ENCODE measurements at places on chromosomes 2 and 18.

DNA sequence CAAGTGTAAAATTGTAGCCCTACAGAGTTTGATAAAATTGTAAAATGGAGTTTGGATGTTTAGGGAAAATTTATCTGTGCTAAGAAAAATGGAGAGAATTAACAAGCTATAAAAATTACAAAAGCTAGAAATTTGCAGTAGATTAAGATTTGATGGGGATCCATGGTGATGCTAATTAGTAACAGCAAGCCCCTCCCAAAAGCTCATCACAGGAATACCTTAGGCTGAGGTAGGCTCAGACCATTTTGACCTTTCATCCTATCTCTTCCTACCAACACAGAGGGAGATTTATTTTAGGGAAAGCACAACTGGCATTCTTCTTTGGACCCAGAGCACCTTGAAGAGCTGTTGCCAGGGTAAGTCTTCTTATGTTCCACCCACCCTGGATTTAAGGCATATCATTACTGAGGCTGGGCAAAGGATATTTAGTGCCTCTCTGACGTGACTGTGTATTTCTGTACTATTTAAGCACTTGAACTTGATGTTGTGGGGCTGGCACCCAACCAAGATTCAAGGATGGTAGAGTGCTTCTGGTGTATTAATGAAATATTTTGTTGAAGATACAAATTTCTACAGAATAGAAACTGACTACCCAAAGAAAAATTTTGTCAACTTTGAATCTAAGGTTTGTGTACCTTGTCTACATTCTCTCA is 70.8 kb upstream of the SLC39A10 start:
- DNase-seq = no peak

DNA sequence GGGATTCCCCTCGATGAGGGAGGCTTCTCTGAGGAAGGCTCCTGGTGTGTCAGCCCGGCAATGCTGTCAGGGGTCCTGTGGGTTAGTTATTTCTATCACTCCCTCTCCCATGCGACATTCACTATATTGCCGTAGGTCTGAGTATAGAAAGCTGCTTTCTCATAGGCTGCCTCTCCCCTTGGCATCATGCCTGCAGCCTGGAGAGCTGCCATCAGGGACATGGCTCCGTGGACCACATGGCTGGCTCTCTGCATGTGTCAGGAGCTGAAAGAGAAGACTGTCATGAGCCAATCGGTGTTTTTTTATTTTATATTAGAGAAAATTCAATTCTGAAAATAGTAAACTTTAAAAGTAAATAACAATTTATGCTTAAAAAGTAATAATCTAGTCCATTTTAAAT is 198.0 kb downstream of the CDH20 start:
- no peak for DNase-seq

- DNase-seq = no peak
Observed at GRCh38 chr2:197700960-197701359, 4.2 kb upstream of the MARS2 start.

DNA sequence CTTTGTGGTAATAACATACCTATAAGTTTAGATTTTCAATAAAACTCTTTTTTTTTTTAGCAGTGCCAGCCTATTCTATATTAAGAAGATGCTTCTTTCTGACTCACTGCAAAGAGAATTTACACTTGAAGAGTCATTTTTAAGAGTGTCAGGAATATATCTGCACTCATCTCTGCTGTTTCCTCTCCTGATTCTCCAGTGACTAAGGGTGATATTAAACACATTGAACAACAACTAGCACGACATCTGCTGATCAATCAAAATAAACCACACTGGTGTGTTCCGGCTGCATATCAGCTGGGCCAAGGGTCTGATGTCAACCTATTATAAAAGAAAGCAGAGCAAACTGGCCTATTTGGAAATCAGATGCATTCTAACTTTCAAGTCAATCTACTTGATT is 15.0 kb downstream of the RAB27B start:
- DNase-seq = no peak

DNA sequence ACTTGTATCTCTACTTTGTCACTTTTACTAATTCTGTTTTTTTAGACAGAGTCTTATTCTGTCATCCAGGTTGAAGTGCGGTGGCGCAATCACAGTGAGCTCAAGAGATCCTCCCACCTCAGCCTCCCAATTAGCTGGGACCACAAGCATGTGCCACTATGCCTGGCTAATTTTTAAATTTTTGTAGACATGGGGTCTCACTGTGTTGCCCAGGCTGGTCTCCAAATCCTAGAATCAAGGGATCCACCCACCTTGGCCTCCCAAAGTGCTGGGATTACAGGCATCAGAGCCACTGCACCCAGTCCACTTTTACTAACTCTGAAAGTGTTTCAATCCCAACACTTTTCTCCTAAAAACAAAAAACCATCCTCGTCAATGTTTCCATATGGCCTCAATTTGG is 94.9 kb downstream of the MALT1 start:
- no peak for DNase-seq

GRCh38 chr2:209451209-209451834 is 27.5 kb downstream of the MAP2 start:
- DNase-seq = no peak

DNA sequence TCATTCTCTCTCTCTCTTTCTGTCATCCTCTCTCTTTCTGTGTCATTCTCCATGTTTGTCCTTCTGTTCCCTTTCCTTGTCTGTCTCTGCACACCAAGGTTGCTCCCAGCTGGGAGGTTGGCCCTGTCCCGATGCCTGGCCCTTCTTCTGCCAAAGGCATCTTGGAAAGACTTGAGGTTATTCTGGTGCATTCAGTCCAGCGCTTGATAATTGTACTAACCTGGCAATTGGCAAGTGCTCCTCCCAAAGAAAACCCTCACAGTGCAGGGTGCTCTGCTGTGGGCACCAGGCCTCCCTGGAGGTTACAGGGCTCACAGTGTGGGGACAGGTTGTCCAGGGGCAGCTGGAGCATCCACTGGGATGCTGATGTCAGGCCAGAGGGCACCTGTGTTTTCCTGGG is 95.4 kb downstream of the GLI2 start:
- no peak for DNase-seq

DNA sequence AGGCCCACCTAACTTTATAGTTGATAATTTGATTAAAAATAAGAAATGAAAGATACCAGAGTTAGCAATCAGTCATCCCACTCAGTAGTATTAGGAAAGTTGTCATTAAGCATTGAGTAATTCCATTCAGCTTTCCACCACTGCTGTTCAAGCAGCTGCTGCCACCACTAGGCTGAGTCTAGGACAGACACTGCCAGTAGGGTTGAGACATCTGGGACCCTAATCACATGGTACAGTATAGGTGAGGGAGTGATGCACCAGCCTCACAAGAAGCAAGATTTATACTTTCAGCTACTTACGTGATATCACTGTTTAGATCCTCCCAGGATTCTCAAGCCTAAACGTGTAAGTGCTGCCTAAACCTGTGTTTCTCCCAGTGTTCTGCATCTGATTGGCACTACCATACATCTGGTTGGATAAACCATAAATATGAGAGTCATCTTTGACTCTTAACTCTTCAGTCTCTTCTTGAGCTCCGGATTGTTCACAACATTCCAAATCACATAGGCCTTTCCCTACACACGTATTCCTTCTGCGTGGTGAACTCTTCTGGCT is 3.2 kb downstream of the UBXN4 start:
- no peak for DNase-seq

DNA sequence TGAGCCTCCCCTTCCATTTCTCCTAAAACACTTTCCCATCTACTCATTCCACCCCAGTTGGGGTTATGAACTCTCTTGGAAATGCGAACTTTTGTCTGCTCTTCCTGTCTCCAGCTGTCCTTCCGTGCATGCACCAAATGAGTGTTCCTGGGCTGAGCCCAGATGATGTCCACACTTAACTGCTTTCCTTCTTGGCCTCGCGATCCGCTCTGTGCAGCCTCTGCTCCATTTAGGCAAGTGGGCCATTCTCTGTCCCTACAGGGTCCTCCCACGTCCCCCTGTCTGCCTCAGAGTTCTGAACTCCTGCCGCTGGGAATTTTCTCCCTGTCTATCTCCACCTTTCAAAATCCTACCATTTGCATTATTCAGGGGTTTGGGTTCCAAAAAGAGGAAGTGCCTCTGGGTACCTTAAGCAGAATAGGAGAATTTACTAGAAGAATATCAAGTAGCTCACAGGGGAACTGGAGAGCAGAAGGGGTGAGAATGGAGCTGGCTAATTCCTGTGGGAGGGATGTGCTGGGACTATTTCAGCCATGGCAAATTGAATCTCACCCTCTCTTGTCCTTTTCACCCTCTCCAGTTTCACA is 4.7 kb upstream of the NCK2 start:
- no peak for DNase-seq

GRCh38 chr2:164810843-164811242 is 30.8 kb downstream of the COBLL1 start:
- DNase-seq = no peak

- no peak for DNase-seq
Observed at GRCh38 chr18:59500765-59501164, 141.7 kb upstream of the LMAN1 start.

DNA sequence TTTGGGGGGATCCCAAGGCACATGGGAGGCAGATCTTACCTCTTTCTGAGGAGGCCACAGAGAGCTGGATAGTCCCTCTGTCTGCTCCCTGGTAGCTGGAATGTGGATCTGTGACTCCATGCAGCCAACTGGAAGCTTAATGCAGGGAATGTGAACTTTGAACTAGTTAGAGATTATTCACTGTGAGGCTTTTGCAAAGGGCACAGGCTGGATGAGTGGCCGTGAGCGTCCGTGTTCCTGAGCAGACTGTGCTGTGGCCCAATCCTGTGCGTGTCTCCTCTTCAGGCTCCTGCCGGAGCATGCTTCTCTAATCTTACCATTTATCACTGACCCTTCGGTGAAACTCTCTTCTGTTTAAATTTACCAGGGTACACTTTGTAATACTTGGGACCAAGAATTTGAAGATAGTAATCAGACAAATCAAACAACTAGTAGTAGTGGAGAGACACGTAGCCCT is 187.6 kb downstream of the PTPRM start:
- no peak for DNase-seq

- no peak for DNase-seq
Observed at GRCh38 chr2:52128081-52128480, 1096.1 kb upstream of the NRXN1 start.

DNA sequence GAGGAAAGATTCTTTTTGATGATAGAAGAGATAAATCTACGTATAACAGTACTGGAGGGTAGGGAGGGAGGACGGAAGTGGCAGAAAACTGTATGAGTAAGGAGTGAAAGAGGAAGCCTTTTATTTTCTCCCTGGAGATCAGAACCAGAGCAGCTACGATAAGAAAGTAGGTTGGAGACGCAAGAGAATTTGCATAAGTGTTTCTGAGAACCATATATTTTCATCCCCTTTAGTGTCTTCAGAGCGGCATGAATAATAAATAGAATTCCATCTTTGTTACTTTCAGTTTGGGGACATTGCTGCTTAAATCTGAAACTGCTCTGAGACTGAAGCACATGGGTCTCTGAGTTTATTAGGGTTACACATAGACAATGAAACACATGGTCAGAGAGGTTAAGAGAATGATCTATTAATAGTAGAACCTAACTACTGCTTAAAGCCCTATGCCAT is 230.2 kb upstream of the TNP1 start:
- DNase-seq = no peak

Measured in central memory CD4-positive, alpha-beta T cell (primary cell).